ENCODE measurements at places on chromosomes 4 and X.
A peak's percentile ranks its signal among the peaks of the same experiment; 100 is the strongest.

GRCh38 chrX:1412551-1413161 lies 20.7 kb upstream of the SLC25A6 start:
- no peak for DNase-seq

DNA sequence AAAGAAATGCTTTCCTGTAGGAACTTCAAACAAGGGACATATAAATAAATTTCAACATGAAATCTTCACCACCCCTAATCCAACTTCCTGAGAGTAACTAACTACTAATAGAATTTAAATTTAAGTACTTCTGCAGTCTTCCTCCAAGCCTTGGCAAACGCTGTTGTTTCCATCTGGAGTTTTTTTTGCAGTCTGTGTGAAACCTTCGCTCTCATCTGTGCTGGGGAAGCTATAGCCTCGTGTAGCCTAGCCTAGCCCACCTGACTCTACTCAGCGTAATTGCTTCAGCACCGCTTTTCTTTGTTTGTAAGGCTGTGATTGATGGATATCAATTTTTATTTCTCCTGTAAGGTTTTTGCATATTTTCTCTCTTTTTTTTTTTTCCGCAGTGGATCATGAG lies 30.9 kb downstream of the STOX2 start:
- no peak for DNase-seq

GRCh38 chrX:1500701-1501624 lies 36.0 kb downstream of the P2RY8 start:
- peak; percentile 56 for DNase-seq

GRCh38 chr4:47413521-47413920 lies 50.0 kb downstream of the COMMD8 start:
- DNase-seq: no peak

All from DND-41 (cell line).